CD4-positive, alpha-beta T cell treated with Interleukin-4 for 4 hours (primary cell): ENCODE measurements at places on chromosomes 5 and 9.
A peak's percentile ranks its signal among the peaks of the same experiment; 100 is the strongest.

DNA sequence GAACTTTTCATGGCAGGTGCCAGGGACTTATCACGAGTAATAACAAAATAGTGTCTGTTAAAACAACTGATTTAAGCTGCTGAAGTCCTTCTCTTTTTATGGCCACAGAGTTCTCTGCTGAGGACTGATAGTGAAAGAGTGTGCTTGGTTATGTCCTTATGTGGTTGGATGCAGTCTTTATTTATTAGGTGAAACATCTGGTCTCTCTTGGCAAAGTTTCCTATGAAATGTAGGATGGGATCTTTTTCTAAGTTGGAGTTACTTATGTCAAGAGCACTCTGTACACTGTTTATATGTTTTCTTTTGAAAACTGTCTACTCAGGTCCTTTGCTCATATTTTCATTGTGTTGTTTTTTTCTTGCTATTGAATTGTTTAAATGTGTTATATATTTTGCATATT lies 1816.1 kb upstream of the C9orf72 start:
- no peak for DNase-seq

GRCh38 chr9:30258094-30258493 lies 2126.3 kb upstream of the ACO1 start:
- DNase-seq: no peak

GRCh38 chr5:62342476-62342837 lies 36.5 kb downstream of the KIF2A start:
- no peak for DNase-seq

GRCh38 chr5:115351356-115352195 lies 55.1 kb upstream of the CCDC112 start:
- no peak for DNase-seq

GRCh38 chr5:68848091-68848490 lies 245.7 kb upstream of the SLC30A5 start:
- DNase-seq: no peak

GRCh38 chr9:126146254-126147145 lies 180.1 kb upstream of the MVB12B start:
- no peak for DNase-seq

GRCh38 chr9:107731115-107731762 lies 241.7 kb upstream of the KLF4 start:
- no peak for DNase-seq

DNA sequence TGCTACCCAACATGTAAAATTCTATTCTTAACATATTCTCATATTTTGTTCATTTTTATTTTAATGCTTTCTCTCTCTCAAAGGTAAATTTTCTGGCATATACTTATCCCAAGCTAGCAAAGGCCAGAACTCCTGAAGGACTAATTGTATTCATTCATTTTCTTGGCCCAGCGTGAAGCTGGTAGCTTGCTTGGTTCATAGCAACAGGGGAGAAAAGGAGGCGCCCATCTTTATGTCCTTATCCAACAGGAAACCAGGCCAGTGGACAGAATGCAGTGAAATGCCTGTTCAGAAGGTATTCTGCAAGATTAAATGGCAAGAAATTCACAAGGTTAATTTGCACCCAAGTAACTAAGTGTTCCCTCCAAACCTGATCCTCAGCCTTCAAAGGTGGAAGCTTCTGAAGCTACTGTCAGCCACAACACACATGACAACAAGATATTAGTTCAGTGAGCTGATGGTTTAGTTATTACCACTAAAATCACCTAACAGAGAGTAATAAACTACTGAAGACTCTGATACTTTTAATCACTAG lies 5.6 kb downstream of the EFNA5 start:
- DNase-seq: no peak

GRCh38 chr5:89988998-89989655 lies 420.4 kb downstream of the CETN3 start:
- no peak for DNase-seq

GRCh38 chr5:1536322-1536845 lies 12.6 kb upstream of the LPCAT1 start:
- DNase-seq: peak; percentile 86

DNA sequence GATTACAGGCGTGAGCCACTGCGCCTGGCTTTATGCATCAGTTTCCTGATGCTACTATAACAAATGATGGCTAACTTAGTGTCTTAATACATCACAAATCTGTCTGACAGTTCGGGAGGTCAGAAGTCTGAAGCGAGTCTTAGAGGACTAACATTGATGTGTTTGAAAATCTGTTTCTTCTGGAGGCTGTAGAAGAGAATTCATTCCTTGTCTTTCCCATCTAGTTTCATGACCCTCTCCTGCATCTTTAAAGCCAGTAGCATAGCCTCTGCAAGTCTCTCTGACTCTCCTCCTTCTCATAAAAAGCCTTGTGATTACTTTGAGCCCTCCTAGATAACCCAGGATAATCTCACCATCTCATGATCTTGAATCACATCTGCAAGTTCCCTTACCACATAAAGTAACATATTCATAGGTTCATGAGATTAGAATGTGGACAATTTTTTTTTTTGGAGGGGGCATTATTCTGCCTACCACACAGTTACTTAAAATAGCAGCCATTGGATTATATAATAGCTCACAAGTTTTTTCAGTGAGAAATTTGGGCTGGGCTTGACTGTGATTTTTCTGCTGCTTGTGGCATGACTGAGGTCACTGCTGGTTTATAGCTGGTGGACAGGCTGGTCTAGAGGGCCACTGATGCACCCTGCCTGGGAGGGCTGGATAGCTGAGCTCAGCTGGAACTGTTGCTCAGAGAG lies 134.8 kb downstream of the FBXL7 start:
- no peak for DNase-seq

DNA sequence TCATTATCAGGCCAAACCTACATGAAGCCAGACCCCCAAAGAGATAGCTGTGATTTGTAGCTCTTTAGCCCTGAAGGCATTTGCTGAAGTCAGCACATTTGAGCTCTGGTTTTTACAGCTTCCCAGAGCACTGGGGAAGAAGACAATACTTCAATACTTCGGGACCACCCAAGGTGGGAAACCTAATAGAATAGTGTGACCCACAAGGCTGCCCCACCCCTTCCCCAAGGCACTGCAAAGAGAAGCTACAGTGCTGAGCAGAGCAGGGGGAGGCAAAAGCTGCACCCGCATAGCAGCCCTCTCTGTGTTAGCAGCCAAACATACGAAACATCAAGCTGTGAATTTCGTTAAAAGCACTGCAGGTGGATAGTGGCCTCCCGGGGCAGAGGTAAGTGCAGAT lies 87.3 kb downstream of the HSD17B3 start:
- DNase-seq: no peak

- no peak for DNase-seq
These were observed 140.5 kb upstream of the ACOT12 start for GRCh38 chr5:81534441-81534840.

GRCh38 chr9:107633406-107633805 lies 143.8 kb upstream of the KLF4 start:
- no peak for DNase-seq

GRCh38 chr5:73120222-73121118 lies at the start of gene TMEM171:
TSS of gene TMEM171 (plus strand) at chr5:73120575. CDS start at chr5:73123374, 2,799 bp downstream.
- DNase-seq: no peak

- DNase-seq: no peak
These were observed 3.6 kb upstream of the PAX5 start for GRCh38 chr9:37037503-37038301.

DNA sequence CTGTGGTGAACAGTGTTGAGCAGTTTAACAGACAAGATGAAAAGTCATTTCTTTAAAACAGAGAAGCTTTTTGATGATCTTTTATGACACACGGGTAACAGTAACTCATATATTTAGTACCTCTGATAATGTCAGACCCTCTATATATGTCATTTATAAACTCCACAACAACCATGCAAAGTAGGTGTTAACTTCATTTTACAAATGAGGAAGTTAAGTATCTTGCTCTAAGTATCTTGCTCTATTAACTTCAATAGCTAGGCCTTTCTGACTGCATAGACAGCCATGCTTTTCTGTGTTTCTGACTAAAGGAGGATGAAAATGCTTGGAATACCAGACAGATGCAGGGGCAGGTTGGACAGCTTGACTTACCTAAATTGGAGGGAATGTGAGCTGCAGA lies 1.8 kb downstream of the NUDT2 start:
- DNase-seq: no peak

DNA sequence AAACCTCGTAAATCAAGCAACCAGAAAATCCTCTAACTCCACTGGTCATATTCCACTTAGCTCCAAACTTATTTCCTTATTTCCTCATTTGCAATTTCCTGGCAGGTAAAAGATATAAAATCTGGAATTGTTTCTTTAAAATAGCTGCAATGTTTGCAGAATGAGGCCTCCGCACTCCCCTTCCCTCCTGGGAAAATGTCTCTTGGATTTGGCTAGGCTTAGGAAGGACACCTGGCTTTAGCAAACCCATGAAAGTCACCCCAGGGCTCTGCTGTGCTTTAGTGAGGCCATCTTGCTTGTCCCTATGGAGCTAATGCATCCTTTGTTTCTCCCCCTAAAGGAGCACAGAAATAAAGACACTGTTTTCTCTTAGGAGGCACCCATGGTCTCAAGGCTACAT lies 10.5 kb downstream of the ARSB start:
- no peak for DNase-seq

DNA sequence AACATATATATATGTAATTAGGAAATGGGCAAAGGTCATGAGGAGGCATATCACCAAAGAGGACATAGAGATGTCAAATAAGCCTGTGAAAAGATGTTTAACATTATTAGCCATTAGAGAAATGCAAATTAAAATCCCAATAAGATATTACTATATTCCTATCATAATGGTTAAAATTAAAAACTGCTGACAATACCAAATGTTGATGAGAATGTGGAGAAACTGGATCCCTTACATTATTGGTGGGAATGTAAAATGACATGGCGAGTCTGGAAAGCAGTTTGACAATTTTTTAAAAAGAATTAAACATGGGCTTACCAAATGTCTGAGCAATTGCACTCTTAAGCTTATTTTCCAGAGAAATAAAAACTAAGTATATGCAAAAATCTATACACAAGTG lies 1821.6 kb upstream of the C9orf72 start:
- DNase-seq: no peak

GRCh38 chr5:142366007-142366406 lies 41.2 kb upstream of the SPRY4 start:
- no peak for DNase-seq

DNA sequence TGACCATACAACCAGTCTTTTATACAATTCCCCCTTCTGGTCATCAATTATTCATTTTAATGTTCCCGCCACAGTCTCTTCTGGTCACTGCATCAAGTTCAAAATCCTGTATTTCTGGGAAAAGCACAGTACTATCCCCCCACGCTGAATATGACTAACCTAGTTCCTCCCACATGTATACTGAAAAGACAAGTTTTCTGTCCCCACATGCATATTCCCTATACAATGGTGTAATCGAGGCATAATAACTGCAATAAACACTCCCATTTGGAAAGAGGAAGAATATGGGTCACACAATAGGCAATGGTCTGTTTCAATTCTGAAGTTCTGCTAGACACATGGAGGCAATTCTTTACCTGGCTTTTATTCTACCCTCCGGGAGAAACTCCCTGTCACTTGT lies 344.9 kb downstream of the EFNA5 start:
- no peak for DNase-seq

- DNase-seq: no peak
These were observed 120.3 kb upstream of the BASP1 start for GRCh38 chr5:17096952-17097695.

DNA sequence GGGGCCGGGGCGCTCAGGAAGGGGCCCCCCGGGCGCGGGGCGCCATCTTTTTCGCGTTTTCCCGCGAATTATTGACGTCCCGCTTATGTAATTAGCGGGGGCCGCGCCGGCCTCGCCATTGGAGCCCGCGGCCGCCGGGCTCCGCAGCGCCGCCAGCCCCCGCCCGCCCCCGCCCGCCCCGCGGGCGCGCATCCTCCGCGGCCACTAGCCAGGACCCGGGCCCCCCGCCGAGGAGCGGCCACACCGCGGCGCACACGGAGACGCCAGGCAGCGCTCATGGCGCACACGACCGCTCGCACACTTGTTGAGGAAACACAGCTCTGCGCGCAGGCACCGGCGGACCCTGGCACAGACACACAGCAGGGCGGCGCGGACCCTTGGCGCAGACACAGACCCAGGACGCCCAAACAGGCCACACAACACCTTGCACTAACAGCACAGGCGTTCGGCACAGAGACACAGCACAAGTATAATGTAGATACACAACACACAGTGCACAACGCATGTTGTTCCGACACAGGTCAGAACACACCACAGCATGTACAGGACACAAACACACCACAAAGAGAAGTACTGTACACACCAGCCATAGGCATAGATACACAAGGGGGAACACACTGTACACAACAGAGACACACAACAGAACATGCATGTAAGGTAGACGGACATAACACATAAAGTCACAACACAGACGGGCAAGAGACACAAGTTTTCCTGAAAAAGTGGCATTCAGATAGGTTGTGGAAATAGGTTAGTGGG lies 467 bp upstream of the PHF19 start:
- DNase-seq: peak; percentile 48

DNA sequence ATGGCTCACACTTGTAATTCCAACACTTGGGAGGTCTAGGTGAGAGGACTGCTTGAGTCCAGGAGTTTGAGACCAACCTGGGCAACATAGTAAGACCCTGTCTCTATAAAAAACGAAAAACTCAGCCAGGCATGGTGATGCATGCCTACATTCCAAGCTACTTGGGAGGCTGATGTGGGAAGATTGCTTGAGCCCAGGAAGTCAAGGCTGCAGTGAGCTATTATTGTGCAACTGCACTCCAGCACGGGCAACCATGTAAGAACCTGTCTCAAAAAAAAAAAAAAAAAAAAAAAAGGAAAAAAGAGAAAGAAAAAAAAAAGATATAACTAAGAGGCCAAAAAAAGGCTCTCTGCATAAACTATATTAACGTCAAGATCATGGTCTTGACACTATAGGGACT lies 27.3 kb downstream of the GIN1 start:
- DNase-seq: no peak

DNA sequence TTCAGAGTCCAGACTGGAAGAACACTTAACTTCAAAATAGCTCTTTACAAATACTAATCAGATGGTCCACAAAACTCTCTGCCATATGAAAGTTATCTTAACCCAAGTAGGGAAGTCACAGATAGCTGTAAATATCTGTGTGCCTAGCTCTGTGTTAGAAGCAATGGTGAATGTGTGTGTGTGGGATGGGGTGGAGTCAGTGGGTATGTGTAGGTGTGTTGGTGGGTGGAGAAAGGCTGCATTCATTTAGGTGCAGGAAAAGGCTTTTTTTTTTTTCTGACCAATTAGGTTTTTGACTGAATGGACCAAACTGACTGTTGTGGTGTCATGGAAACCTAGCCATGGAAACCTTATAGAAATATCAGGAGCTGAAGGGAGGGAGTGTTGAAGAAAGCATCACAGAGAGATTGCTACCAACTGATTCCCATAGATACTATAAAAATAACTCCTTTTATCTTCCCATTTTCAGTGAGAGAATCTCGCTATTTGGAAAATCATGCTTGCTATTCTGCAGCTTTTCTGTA lies 156.2 kb upstream of the NR3C1 start:
- DNase-seq: no peak
